ENCODE measurements at places on chromosomes 12 and 14.

- no peak for DNase-seq
These were observed 8.0 kb downstream of the RBMS2 start for GRCh38 chr12:56529656-56530055.

DNA sequence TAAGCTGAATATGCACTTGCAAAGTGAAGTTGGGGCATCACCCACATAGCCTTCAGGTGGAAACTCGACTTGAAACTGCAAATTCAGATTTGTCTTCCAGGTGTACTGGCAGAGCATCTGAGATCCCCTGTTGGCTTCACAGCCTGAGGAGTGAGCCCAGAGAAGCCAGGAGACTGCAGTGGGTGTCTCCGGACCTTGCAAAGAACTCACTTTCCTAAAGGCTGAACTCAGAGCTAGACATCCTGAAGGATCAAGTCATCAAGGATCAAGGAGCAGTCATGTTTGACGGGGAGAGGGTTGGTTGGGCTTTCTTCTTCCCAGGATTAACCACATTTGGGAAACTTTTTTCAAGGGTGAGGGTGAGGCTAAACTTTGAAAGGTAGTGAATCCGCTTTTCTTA, 9.1 kb upstream of the HOXC13 start:
- no peak for DNase-seq

DNA sequence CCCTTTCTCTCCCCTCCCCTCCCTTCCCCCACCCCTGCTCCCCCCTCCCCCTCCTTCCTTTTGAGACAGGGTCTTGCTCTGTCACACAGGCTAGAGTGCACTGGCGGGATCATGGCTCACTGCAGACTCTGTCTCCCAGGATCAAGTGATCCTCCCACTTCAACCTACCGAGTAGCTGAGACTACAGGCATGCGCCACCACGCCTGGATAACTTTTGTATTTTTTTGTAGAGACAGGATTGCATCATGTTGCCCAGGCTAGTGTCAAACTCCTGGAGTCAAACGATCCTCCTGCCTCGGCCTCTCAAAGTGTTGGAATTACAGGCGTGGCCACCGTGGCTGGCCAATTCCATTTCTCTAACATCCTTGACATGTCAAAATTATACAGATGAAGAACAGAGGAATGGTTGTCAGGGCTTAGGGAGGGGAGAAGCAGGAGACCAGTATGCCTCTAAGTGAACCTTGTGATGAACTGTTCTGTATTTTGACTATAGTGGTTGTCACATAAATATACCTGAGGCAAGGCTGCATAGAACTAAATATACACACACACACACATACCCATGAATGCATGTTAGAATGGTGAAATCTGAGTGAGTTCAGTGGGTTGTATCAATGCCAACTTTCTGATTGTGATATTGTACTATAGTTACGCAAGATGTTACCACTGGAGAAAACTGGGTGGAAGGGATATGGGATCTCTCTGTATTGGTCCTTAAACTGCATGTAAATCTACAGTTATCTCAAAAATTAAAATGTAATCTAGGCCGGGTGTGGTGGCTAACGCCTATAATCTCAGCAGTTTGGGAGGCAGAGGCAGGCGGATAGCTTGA, 3.6 kb upstream of the CFAP73 start:
- DNase-seq, result no peak

- no peak for DNase-seq
These were observed 11.3 kb upstream of the KCNMB4 start for GRCh38 chr12:70354787-70355186.

DNA sequence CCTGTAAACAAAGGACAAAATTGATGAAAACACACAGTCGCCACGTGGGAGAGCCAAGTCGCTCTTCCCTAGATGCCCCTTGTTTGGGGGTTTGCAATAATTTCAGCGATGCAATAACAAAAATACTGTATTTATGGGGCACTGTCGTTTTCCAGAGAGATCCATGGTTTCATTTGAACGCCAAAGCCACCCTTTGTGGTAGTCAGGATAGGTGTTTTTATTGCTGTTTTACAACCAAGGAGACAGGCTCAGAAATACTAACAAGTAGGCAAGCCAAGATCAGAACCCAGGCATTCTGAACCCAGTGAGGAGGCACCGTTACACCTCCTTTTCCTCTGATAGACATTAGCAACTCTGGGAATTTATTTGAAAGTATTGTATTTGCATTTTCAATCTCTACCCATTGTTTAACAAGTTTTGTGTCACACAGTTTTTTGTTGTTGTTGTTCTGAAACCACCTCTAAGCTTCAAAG, 831 bp upstream of the BTBD7 start:
- no peak for DNase-seq

GRCh38 chr12:27967551-27968054, 4.9 kb downstream of the PTHLH start:
- no peak for DNase-seq

- no peak for DNase-seq
These were observed 50.2 kb downstream of the KCNK13 start for GRCh38 chr14:90111895-90112534.

- DNase-seq, result no peak
These were observed 81.3 kb upstream of the NID2 start for GRCh38 chr14:52150162-52150561.

GRCh38 chr12:16258963-16259362, 18.5 kb downstream of the SLC15A5 start:
- no peak for DNase-seq

Data from smooth muscle cell of the brain vasculature (primary cell).